ENCODE measurements at places on chromosomes 13 and 19. TPM values are rescaled to one million over a fixed set of nuclear protein-coding genes. Genes with fewer than 3 reads are reported as not detected.

DNA sequence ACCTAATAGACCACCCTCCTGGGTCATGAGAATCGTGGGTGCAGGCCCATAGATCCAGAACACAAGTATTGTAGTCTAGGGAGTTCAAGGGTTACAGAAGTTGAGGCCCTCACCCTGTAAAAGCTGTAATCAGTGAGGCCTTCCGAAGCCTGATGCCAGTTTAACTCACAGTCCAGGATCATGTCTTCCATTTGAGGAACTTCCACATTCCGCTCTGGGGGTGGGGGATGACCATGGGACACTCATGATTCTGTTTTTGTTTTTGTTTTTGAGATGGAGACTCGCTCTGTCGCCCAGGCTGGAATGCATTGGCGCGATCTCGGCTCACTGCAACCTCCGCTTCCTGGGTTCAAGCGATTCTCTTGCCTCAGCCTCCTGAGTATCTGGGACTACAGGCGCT is 1.7 kb upstream of the RASIP1 start:
- DNase-seq = no peak

The ECSIT gene
- polyA plus RNA-seq = 40.4 TPM

- DNase-seq = no peak
Observed at GRCh38 chr19:6988257-6988656, 33.0 kb downstream of the MBD3L2B start.

DNA sequence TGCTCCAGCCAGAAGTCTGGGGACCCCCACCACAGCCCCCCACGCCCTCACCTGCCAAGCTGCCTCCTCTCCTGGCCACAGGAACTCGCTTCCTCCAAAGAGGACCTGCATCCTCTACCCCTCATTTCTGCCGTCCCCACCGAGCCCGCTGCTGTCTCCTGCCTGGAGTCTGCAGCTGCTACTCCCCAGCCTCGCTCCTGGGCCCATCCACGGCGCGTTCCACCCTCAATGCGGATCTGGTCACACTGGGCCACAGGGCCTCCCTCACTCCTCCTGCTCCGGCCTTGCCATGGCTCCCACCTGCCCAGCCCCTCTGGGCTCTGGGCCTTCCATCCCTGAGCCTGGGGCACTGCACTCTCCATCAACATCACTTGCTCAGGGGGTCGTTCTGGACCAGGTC is 4.3 kb downstream of the BTBD2 start:
- no peak for DNase-seq

GRCh38 chr13:102825921-102826706 is 19.7 kb upstream of the ERCC5 start:
- no peak for DNase-seq

The AP1M2 gene
- 41.8 TPM for polyA plus RNA-seq

GRCh38 chr13:109669234-109669612 is 117.2 kb downstream of the IRS2 start:
- DNase-seq = no peak
